ENCODE measurements at places on chromosomes 3 and 15.
A peak's percentile ranks its signal among the peaks of the same experiment; 100 is the strongest.

- no peak for DNase-seq
Observed at GRCh38 chr15:58257776-58258325, 119.7 kb downstream of the AQP9 start.

- peak; percentile 51 for DNase-seq
Observed at GRCh38 chr3:150384296-150385212, 23.5 kb upstream of the TSC22D2 start.

- no peak for DNase-seq
Observed at GRCh38 chr3:143256416-143256815, 136.8 kb downstream of the CHST2 start.

DNA sequence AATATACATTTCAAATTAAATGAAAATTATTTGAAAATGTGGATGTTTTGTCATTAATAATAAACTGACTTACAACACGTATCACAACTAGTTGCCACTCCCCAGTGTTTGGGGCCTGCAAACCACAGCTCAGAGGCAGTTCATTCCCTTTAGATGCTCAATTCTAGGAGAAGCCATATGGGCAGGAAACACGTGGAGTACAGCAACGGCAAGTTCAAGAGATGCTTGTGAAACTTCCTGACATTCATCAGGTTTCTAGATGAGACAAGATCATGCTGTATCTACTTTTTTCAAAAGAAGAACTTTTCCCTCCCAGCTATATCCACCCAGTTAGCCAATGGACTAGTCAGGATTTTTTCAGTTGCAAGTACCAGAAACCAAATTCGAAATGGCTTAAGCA, 17.6 kb upstream of the PLA2G4D start:
- DNase-seq = no peak

GRCh38 chr3:195172896-195173295, 98.1 kb downstream of the XXYLT1 start:
- no peak for DNase-seq

DNA sequence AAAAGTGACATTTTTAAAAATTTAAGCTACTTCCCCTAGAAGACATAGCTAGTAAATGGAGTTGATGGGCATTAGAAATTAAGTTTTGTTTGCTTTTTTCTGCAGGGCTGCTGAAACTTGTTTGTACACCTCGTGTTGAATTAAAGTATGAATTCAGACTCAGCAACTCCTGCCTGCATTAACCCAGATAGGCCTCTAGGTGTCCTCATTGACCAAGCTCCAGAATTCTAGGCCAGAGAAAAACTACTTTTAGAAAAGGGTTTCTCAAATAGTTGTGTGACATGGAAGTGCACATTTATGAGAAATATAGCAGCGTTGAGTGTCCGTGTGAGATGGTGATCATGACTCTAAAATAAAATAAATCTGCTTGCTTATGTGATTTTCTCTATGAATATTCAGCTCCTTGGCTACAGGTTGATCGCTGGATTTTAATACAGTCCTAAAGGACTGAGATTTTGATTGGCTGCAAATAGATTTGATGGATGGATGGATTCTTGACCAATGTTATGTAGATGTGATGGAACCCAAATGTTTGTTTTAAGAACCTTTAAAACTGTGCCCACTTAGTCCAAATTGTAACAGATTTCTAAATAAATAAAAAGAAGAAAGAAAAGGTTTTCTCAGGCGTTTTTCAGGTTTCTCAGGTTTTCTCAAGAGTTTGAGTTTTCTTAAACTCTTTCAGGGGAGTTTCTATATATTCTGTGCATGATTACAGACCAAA, 39.4 kb upstream of the LMOD3 start:
- peak; percentile 46 for DNase-seq

GRCh38 chr15:63044645-63045464, 2.3 kb downstream of the TPM1 start:
- peak; percentile 81 for DNase-seq

Data from fibroblast of skin of right biceps (primary cell).